Stimulated activated CD4-positive, alpha-beta T cell treated with anti-CD3 and anti-CD28 coated beads, Interleukin-12 subunit alpha, Interleukin-12 subunit beta, amount 100 ng/mL, for 48 hours (primary cell): ENCODE measurements at places on chromosomes 5 and 9.

DNA sequence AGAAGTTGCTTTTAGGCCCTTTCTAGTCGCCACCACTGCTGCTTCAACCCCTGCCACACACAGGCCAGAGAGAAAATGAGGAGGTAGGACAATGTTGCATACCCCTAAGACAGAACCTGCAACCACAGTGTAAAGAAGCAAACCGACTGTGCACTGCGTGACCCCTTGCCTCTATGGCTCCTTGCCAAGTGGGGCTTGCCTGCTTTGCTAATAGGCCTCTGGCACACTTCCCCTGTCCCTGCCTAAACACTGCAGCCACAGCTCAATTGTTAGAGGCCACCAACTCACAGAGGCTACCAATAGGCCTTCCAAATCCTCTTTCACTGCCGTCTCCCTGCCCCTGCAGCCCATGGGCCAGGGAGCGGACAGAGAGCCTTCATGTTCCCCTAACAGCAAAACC lies 280.1 kb downstream of the CDH10 start:
- DNase-seq, result no peak

GRCh38 chr5:56059854-56060253 lies 65.1 kb upstream of the IL6ST start:
- DNase-seq, result no peak

DNA sequence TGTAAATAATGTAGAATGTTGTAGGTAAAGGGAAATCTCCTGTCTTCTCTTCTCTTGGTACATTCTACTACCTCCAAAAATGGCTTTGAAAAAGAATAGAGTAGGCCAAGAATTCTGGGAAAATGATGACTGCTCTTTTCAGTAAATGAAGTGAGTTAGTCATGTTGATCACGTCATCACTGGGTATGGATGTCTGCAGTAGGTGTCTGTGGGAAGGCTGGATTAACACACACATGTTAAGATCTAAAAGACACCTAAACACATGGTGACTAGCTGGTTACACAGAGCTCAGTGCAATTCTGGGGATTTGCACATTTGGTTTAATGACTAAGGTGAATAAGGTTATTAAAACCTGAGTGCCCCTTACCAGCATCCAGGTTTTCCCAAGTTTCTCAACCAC lies 161.5 kb downstream of the CEP120 start:
- no peak for DNase-seq

GRCh38 chr9:90926936-90927335 lies 125.3 kb downstream of the SYK start:
- no peak for DNase-seq

DNA sequence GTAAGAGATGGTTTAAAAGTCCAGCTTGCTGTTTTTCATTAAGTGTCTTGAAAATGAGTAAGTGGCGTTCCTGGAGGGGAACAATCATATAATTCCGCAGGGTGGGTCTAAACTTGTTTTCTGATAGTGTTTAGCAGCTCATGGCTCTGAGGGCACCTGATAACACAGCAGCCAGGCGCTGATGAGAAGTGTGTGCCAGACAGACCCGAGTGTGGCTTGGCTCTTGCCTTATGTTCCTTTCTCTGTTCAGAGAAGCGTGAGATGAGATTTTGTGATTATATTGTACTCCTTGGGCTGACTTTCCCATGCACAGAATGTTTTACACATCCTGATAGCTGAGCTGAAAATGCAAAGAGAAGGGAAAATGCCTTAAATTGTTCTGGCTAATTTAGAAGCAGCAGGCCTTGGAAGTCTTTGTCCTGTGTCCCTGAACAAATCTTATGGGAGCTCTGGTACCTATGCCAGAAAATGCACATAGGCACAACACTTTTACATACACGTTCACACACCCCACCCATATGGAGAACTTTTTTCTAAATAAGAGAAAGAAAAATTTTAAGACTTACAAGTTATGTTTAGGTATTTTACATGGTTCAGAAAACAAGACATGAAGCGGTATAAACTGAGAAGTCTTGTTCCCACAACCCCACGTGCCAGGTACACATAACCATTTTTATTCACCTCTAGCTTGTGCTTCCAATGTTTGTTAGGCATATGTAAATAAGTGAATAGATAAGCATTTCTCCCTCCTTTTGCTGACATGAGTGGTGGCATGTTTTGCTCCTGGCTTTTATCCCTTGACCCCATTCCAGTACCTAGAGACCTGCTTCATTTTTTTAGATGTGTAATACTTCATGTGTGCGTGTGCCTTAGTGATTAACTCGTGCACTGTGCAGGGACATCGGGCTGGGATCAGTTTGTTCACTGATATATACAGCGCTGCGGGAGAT lies 152.2 kb upstream of the OTULINL start:
- DNase-seq, result no peak

- DNase-seq, result no peak
These were observed 12.0 kb downstream of the REXO4 start for GRCh38 chr9:133405508-133406438.

GRCh38 chr9:81375187-81376100 lies 313.9 kb downstream of the TLE1 start:
- DNase-seq, result no peak

GRCh38 chr5:166883016-166883415 lies 1408.4 kb upstream of the WWC1 start:
- DNase-seq, result no peak

- no peak for DNase-seq
These were observed 158.8 kb downstream of the MEF2C start for GRCh38 chr5:88724201-88724600.
